ENCODE measurements at places on chromosomes 12 and 14.

DNA sequence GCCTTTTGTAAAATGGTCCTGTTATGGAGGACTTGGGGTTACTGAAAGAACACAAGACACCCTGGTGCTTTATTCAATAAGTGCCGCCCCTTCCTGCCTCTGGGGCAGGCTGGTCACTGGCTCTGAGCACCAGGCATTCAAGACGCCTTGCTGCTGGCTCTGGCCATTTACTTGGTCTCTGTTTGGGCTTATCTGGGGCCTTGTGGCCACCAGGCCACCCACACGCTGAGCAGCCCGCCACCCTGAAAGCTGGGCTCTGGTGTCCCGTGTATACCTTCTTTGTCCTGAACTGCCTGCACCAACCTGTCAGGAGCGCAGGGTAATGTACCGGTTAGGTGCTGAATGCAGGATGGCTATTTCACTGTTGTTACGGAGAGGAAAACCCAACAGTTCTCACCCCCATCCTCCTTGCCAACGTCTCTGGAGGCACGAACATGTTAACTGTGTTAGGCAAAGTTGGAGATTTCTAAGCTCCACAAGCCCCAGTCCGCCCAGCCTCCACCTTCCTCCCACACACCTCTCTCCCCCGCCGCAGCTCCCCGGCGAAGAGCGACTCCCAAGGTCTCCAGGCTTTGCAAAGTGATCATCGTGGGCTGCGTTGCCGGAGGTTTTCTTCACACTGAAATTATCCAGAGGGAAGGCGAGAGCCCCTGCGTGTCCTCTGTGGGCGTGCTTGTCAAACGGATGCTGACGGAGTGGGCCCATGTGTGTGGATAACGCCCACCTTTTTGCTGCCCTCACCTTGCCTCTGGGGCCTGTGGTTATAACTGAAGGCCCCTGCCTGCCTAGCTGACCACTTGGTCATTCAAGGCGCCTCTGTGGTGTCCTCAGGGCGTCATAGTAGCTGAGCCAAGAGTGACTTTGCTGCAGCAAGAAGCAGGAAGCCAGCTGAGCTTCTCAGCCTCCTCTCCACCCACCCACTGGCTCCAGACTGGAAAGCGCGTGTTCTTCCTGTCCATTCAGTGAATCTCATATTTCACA is 18.8 kb upstream of the BEGAIN start:
- no peak for DNase-seq

DNA sequence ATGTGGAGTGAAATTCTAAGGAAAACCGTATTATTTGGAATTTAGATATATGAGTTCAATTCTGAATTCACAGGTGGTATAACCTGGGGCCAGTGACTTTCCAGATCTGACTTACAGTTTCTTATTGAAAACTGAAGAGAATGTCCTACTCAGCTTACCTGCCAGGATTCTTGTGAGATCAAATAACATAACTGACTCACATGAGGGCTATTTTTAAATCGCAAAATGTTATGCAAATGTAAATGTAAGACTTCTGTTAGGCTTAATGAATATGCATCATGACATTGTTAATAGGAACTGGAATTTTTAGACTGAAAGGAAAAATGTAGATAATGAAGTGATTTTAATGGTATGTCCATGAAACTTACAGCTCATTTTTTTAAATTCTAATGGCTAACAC is 1142.1 kb downstream of the FLRT2 start:
- DNase-seq, result no peak

DNA sequence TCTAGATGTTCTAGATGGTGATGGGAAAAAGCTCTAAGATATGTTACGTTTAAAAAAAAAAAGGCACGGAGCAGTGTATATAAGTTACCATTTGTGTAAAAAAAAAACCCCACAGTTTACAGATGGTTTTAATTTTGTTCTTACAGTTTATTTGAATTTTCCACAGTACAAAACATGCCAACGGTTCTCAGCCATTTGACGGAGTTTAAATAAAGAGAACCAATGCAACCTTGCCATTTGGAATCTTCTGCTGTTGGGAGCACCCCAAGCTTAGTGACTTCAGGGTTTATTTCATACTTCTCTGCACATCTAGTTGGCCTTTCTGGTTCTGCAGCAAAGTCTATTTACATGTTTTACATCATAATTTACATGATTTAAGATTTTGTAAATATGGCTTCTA is 7.7 kb upstream of the HPD start:
- DNase-seq, result no peak

DNA sequence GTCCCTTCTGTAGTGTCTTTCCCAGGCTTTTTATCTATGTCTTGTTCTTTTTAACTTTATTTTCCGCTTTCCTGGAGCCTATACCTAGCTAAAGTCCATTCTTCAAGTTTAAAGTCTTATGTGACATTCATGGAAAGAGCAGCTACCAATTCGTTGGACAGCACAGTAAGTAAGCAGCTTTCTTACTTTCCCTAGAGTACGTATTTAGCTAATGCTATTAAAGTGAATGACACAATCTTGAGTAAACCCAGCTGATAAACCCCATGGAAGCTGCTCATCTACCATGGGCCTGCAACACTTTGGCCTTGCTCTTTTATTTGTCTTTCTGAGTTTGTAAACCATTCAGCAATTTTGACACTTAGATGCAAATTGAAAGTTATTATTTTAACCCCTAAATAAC is 30.0 kb downstream of the ALX1 start:
- no peak for DNase-seq

- no peak for DNase-seq
Observed at GRCh38 chr12:71865166-71865713, 25.7 kb downstream of the TBC1D15 start.

- DNase-seq, result no peak
Observed at GRCh38 chr12:2032506-2032905, 20.3 kb upstream of the CACNA1C start.

DNA sequence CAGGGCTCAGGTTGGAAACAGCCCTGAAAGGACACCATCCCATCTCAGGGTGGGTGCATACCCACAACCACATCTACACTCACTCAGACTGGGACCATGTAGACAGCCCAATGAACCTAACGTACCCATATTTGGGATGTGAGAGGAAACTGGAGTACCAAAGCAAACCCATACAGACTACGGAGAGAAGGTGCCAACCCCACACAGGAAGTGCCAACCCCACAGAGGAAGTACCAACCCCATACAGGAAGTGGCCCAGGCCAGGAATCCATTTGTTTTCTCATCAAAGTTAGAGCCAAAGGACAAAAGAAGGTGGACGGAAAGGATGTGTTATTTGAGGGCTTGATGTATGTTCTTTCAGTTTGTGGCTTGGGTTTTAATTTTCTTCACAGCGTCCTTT is 19.5 kb upstream of the SPIC start:
- DNase-seq, result no peak

DNA sequence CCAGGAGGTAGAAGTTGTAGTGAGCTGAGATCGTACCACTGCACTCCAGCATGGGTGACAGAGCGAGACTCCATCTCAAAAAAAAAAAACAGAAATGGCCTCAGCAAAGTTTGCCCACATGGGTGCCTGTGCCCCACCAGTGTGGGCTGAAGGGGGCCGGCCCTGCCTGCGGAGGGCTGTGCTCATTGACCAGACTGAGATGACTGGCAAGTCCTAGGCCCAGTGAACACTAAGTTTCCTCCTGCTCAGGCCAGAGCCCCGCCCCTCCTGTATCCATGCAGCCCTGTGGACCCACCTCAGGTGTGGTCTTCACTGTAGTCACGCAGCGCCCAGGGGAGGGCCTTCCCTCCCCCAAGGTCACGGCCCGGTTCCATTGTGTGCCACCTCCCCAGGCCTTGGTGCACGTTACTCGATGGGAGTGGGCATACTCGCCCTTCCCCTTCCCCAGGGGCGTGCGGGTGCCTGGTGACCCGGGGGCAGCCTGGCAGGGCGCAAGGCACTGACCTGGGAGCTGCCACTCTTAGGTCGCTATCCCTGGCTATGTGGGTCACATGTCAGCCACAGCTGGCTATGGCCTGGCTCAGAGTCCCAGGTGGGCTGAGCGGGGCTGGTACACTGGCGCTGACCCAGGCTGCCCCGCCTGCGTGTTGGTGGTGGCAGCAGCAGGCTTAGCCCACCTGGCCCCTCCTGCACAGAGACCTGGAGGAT is 16.1 kb downstream of the INF2 start:
- DNase-seq, result no peak

- DNase-seq, result no peak
Observed at GRCh38 chr14:61694039-61694438, 1.3 kb upstream of the HIF1A start.

Data from heart right ventricle (tissue), 16 donors.